Activated CD8-positive, alpha-beta memory T cell treated with anti-CD3 and anti-CD28 coated beads for 1 hour (primary cell): ENCODE measurements at places on chromosomes 11 and 22.

- no peak for DNase-seq
Observed at GRCh38 chr11:103729617-103730016, 306.8 kb upstream of the DDI1 start.

- no peak for DNase-seq
Observed at GRCh38 chr11:96622026-96622634, 232.3 kb downstream of the JRKL start.

DNA sequence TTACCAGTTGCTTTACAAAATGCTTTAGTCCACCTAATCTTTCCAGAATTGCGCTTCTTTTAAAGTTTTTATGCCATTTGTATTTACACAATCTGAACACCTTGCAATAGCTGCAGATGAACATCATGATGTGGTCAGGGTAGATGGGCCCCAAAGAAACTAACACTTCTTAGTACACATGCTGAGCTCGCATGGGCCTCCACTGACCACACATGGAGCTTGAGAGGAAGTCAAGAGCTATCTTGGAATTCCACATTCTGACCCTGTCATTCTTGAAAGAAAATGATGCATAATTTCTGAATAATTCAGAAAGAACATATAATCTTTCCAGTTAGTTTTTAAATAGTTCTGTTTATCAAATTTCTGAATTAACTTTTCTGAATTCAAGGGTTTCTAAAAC lies 7.7 kb downstream of the LIPT2 start:
- DNase-seq, result no peak

DNA sequence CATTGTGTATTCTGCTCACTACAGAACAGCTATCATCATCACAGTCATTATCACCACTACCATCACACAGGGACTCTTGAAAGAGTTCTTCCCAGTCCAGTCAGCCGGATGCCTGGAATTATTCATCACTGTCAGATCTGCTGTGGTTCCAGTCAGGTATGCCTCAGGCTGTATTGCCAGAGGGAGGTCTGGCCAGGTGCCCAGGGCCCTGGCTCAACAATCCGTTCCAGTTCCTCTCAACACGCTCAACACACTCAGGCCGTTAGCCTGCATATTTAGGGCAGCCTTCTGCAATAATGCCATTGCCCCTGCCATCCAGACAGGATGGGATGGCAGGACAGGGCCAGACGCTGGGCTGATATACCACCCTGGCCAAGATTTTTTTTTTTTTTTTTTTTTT lies 28.6 kb upstream of the RASL10A start:
- no peak for DNase-seq

DNA sequence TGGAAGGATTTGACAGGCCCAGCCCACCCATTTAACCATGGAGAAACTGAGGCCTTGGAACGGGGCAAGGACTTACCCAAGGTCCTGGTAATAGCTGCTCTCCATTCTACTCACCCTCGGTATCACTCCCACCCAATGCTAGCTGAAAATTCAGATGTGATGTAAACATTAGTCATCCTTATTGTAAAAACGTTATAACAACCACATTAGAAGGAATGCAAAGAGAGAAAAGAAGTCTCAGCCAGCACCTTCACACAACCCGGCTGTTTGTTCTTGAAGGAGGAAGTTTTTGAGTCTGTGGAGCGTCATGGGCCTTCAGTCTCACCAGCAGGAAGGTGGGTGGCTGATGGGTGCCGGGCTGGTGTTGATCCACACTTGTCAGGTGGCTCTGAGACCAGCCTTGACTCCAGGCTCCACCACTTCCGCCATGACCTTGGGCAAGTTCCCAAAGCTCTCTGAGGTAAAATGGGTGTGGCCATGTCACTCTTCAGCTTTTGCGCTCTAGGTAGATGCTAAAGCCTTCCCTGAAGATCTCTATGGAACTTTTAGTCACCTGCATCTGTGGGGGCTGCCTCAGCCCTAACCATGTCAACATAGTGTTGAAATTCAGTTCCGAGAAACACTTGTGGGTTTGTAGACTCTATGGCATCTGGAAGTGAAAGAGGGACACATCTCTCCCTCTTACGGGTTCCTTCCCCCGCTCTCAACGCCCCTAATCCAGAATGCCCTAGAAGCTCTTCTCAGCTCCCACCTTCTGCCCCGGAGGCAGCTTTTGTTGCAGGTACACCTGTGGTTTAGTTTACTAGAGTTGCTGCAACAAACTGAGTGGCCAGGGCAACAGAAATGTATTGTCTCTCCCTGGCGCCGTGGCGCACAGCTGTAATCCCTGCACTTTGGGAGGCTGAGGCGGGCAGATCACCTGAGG lies 14.8 kb downstream of the CD6 start:
- DNase-seq, result peak; percentile 71

DNA sequence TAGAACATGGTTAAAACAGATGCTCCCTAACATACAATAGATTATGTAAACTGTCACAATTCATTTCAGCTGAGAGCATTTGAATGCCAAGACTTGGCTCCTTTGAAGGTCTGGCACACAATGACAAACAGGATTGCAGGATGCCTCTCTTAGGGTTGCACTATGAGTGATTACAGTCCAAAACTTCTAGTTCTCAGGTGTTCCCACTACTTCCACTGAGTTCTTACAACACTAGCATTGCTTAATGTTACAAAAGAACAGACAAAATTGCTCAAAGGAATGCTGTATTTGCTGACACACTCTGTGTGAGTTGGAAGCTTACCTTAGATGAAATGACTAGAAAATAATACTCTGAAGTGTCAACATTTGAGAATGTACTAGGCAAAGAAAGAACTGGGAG lies 2413.8 kb upstream of the RAG2 start:
- no peak for DNase-seq

DNA sequence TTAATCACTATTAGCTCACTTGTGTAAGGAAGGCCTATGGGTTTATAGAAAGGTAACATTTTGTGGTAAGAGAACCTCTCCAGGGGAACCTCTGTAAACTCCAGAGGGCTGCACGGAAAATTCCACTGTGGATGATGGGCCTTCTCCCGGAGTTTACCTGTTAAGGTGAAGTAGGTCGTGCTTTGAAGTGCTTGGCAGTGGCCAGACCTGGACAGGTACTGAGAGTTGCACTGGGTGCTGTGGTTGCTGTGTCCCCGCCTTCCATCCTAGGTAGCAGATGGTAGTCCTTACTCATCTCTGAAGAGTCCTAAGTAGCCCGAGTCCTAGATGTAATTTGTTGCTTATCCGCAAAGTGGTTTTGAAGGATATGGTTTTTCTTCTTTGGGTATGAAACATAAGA lies 133.4 kb downstream of the TEAD1 start:
- DNase-seq, result no peak

- no peak for DNase-seq
Observed at GRCh38 chr11:45483416-45483815, 182.0 kb downstream of the CHST1 start.

DNA sequence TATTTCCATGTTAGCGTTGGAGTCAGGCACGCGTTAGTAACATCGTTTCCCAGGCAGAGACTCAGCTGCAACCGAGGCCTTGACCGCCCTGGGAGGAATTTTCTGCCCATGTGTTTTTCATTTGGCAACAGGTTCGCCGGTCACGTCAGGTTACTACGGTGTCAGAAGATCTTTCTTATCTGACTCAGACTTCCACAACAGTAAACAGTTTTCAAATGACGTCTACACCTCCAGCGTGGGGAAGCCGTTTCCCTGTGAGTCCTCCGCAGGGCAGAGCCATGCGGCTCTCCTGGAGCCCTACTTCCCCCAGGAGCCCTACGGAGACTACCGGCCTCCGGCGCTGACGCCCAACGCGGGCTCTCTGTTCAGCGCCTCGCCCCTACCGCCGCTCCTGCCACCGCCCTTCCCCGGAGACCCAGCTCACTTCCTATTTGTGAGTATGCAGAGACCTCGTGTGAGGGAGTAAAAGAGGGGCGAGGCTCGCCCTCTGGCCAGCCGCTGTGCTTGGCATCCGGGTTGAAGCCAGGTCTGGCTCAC lies 14.3 kb upstream of the POU2AF3 start:
- DNase-seq, result no peak

GRCh38 chr22:38021206-38021605 lies 36.0 kb upstream of the PICK1 start:
- DNase-seq, result no peak

GRCh38 chr22:21941921-21942320 lies 10.7 kb downstream of the PPM1F start:
- no peak for DNase-seq

- no peak for DNase-seq
Observed at GRCh38 chr11:69301081-69301454, 7.1 kb downstream of the MYEOV start.

GRCh38 chr11:78195917-78196560 lies 7.3 kb downstream of the USP35 start:
- no peak for DNase-seq

DNA sequence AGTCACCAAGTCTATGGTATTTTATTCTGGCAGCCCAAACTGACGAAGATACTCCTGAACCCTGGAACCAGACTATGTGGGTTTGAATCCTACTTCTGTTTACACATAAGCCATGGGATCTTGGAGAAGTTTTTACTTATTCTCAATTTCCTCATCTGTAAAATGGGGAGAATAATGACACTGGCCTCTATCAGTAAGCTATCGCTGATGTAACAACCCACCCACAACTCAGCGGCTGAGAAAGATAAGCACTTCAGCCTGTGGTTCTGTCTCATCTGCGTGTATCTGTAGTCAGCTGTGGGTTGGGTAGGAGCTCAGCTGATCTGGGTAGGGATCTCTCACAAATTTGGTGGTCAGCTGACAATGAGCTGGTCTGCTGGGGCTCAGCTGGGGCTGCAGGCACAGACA lies 68.0 kb upstream of the ALX4 start:
- no peak for DNase-seq

DNA sequence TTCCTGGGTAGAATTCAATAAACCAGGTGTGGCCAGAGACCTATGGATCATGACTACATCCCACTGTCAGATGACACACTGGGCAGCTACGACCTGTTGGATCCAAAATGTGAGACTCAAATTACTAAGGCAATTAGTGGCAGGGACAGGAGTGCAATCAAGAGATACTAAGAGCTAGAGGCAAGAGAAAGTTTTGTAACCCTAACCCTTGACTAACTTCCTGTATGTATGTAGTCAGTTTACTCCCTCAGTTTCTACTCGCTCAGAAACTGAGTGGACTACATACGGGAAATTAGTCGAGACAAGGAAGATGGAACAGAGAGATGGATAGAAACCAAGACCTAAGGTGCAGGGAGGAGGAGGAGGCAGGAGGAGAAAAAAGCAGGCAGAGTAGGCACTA lies 2.7 kb downstream of the CYB5R2 start:
- no peak for DNase-seq

GRCh38 chr11:35580397-35580781 lies 37.9 kb upstream of the FJX1 start:
- no peak for DNase-seq

- no peak for DNase-seq
Observed at GRCh38 chr11:60935676-60936442, 11.6 kb downstream of the TMEM132A start.

- DNase-seq, result no peak
Observed at GRCh38 chr11:62909107-62909894, 11.9 kb downstream of the CHRM1 start.

DNA sequence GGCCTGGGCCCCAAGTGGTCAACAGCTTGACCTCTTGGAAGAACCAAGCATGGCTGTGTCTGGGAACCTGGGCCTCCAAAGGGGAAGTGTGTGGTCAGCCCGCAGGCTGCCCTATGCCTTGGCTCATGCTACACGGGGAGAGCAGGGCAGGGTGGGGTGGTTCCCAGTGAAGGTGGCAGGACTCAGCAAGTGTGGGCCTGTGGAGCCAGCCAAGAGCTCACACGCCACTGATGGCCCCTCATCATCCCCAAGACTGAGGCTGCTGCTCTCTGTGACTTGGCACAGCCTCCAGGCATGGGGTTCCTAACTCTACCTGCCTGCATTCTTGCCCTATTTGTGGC lies 15.9 kb upstream of the DGCR8 start:
- no peak for DNase-seq

DNA sequence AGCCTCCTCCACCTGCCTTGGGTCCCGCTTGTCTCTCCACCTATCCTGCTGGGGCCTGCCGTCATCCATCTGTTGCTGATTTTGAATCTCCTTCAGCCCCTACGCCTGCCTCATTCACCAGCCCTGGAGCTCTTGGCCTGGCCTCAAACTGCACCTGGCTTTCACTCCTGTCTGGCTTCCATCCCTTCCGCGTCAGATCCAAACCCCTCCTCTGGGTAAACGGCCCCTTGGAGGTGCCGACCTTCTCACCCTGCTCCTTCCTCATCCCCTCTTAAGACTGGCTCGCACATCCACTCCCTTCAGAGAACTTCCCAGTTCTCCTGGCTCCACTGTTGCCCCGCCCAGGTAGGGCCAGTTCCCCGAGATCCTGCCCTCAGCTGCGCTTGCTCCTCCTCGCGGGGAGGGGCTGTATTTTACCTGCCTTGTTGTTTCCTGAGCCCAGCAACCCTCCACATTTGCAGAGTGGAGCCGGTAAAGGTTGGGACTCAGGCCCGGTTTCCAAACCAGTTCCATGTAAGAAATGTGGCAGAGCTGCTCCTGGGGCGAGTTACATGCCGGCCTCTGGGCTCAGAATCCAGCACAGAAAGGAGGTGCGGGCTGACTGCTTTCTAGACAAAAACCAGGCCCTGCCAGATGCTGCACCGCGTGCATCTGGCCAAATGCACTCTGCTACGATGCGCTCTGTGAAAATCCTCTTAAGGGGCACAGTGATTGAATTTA lies 13.9 kb upstream of the SHANK2 start:
- DNase-seq, result no peak

GRCh38 chr22:41028841-41029240 lies 63.6 kb upstream of the EP300 start:
- no peak for DNase-seq

DNA sequence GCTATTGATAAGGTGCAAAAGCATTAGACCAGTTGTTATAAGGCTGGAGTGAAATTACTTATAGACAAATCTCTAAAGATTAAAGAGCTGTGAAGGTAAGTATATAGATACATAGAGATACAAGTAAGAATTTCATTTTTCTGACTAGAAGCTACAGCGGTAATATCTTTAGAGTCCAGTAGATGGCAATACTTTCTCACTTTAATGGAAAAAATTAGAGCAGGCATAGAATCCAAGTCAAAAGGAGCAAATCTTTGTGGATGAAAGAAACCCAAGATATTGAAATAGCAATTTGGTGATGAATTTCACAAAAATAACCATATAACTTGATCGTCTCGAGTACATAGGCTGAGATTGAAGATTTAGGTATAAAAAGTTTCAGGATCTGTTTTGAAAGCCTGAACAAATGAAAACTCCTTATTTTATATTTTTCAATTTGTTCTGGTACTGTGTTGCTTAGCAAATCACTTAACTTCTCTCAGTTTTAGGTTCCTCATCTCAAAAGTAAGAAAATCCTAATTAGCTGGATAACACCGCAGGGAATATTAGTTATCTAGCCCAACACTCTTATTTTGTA lies 81.9 kb downstream of the UVRAG start:
- no peak for DNase-seq

GRCh38 chr11:35524780-35525179 lies 636 bp downstream of the PAMR1 start:
- no peak for DNase-seq

DNA sequence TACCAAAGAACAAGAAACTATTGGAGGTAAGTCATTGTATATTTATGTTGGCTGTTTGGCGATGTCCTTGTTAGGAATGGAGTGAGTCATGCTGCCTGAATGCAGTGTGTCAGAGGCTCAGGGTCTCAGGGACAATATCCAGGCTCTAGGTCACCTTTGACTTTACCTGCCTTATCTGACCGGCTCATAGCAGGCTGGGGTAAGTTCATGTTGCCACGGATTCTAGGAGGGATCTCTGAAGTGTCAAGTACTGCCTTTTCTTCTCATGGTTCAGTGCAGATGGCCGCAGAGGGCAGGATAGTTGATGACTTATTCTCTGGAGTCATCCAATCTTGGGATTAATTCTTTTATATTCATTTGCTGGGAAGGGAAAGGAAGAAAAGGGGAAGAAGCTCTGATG lies 53.2 kb downstream of the SPON1 start:
- DNase-seq, result no peak

GRCh38 chr22:28297504-28297903 lies 378.4 kb upstream of the PITPNB start:
- DNase-seq, result no peak
